ENCODE measurements at places on chromosomes 2 and 18. TPM values are rescaled to one million over a fixed set of nuclear protein-coding genes. Genes with fewer than 3 reads are reported as not detected.

GRCh38 chr18:68608851-68609490, 105.9 kb downstream of the TMX3 start:
- no peak for DNase-seq

- no peak for DNase-seq
These were observed 40.4 kb upstream of the CTDP1 start for GRCh38 chr18:79639072-79639829.

DNA sequence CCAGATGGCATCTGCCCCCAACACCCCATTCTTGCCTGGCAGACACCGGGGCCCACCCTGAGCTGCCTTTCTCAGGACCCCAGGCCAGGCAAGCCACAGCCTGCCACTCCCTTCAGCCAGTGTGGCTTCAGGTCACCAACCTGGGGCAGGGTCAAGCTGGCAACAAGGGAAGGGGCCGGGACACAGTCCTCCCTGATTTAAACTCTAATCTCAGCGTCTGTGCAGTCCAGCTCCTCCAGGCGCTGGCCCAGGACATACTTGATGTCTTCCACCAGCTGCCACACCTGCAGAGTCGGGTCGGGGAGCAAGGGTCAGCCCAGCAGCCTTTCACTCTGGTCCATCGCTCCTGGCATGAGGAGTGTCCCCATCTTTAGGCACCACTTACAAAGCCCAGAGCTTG, 29.0 kb upstream of the ALPP start:
- no peak for DNase-seq

Gene CTLA4
- total RNA-seq: not detected

Gene KCNK3
- total RNA-seq: not detected

Measured in HFFc6 (cell line).